GM06990 (cell line): ENCODE measurements at places on chromosomes 3 and 15.

DNA sequence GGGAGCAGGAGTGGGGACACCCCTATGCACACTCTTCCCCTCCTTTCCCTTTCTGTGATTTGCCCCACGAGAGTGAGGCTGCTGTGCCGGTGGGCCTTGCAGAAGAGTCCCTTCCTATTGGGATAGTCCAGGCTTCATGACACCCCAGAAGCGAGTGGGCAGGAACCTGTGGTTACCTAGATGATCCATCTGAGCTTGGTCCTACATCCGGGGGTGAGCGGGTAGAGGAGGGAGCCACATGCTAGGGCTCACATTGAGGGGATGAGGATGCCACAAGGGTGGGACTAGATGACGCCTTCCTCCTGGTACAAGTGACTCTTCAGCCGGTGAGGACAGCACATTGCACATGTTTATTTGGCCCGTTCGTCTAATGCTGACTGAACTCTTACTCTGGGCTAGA is 43.1 kb upstream of the ADPGK start:
- no peak for DNase-seq

GRCh38 chr3:197019535-197019934 is 10.1 kb downstream of the MELTF start:
- DNase-seq = no peak

GRCh38 chr3:99475229-99475628 is 163.2 kb upstream of the COL8A1 start:
- DNase-seq = no peak

- no peak for DNase-seq
Measured at GRCh38 chr15:75713338-75713895, 769 bp upstream of the CSPG4 start.

- no peak for DNase-seq
Measured at GRCh38 chr15:70742928-70743327, 20.4 kb downstream of the UACA start.

DNA sequence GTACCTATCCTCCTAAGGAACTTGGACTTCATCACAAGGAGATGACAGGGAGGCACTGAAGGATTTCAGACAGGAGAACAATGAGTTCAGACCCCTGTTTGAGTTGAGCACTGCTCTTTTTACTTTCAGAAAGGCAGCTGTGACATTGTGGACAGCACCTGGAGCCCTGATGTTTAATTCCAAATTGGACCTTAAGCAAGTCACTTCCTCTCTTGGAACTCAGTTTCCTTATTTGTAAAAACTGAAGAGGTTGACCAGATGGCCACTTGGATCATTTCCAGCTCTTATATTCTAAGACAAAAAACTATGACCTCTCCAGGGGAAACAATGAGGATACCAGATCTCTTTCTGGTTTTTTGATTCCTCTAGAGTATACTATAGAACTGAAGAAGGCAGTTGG is 34.1 kb upstream of the SMAD3 start:
- no peak for DNase-seq

DNA sequence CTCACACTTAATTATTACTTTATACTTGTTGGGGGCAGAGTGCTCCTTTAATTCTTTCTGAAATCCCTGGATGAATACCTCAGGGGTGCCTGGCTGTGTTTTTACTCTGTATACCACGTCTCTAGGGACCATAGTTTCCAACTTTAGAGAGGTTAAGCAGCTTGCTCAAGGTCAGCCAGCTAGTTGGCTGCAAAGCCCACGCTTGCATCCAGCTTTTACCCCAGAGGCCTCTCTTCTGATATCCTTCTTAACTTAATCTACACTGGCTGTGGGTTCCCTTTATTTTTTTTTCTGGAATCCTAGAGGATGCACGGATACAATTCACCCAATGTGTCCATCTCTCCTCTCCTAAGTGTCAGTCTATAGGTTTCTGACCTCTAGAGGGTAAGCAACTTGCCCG is 1.4 kb downstream of the PDZRN3 start:
- DNase-seq = no peak

GRCh38 chr3:136671921-136672320 is 80.3 kb downstream of the STAG1 start:
- no peak for DNase-seq

GRCh38 chr3:44984335-44984734 is 8.3 kb downstream of the EXOSC7 start:
- DNase-seq = no peak

DNA sequence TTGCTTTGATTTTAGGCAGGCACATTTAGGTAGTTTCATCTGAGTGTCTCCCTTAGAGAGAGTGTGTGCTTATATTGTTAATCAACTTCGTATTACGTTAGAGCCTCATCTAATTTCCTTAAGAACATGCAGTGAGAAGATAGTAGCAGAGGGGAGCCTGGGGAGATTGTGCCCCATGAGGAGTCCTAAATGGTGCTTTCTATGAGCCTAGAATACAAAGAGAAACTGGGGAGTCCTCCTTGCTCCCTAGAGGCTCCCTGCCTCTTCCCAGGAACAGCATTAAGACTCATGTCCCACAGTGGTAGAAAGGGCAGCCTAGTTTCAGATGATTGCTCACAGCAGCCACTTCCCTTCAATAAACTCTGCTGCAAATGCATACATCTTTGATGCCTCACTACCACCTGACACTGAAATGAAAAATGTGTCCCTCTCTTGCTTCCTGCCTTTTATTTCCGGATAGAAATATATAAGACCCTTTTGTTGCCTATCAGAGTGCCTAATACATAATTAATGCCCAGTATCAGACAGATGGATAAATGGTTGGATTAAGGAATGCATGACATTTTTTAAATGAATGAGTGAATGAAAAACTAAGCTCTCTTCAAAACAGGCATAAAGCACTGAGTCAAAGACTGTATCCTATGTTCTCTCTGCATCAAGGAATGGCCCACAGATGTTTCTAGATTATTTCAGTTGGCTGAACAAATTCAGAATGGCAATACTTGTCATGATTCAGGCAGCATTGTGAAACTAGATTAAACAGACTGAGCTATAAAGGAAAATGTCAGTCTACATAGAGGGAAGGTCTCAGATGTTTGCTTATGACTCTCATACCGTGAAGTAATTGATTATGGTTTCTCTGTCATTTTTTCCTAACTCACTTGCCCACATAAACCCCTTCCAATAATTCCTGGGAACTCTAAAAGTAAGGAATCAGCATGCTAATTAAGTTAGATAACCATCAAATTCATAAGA is 362.1 kb downstream of the LRRC3B start:
- DNase-seq = no peak

- no peak for DNase-seq
Measured at GRCh38 chr3:158050461-158050860, 55.8 kb downstream of the SHOX2 start.
